ENCODE measurements at places on chromosomes 4 and X.

GRCh38 chr4:159697322-159698283, 594.7 kb downstream of the RAPGEF2 start:
- no peak for DNase-seq

- no peak for DNase-seq
Measured at GRCh38 chr4:87559090-87559837, 30.1 kb upstream of the SPARCL1 start.

DNA sequence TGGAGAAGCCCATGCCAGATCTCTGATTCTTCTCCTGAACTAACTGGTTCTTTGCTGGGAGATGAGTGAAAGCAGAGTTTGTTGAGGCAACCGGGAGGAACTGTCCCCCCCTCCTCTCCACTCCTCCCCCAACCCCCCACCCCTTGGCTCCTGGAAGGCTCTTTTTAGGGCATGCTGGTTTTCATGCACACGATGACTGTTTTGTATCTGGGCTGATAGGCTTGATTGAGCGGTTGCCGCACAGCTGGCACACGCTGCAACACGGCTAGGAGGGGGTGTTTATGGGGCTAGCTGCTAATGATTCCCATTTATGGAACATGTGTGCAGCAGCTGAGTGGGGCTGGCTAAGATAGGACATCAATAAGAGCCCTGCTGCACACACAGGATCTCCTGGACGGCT, 137.2 kb downstream of the SMIM20 start:
- peak; percentile 53 for DNase-seq

DNA sequence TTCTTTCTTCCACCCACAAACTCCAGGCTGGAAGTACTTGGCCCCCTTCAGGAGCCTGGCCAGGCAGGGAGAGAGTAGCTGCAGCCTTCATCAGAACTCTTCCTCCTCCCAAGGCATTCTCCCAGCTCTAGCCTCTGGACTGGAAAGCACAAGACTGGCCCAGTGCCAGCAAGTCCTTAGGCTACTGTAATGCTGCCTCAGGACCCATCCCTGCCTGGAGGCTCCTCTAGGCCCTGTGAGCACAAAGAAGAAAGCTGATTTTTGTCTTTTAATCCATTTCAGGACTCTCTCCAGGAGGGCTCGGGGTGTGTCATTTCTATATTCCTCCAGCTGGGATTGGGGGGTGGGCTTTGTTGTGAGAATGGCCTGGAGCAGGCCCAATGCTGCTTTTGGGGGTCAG, 10.8 kb downstream of the AWAT2 start:
- no peak for DNase-seq

GRCh38 chr4:11072999-11073398, 355.7 kb downstream of the HS3ST1 start:
- DNase-seq, result no peak

GRCh38 chr4:159142241-159142640, 39.4 kb downstream of the RAPGEF2 start:
- peak; percentile 37 for DNase-seq

- DNase-seq, result no peak
Measured at GRCh38 chr4:81453024-81453423, 18.7 kb downstream of the RASGEF1B start.

DNA sequence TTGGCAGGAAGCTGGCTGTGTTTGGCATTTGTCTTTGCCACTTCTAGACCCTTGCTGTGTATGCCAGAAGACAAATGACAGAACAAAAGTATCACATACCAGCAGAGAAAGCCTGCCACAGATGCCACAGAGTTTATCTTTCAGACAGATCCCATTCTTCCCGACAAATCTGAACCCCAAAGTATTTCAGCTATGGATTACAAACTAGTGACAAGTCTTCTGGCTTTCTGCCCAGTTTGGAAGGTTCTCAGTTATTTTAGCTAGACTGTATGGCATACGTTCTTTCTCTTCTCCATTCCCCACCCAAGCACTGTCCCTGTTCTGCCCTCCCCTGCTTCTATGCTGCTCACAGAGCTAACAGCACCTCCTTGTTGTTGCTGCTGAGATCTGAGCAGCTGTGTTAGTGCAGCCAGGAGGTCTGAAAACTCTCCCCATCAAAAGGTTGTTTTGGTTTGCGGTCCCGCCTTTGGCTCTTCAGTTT, 236.7 kb downstream of the FRAS1 start:
- DNase-seq, result peak; percentile 98

DNA sequence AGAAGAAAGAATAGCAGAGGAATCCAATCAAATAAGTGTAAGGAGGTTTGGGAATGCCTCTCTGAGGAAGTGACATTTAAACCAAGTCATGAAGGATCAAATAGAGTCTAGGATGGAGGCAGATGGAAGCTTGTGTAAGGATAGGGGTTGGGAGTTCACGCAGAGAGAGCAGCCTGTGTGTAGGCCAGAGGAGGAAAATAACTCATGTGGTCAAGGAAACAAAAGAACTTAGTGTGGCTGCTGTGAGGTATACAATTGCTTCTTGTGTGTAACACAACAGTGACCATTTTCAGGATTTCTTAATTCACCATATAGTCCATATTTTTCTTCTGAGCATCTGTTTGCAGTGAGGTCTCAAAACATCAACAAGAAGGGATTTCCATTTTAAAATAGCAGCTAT, 77.6 kb upstream of the PACRGL start:
- DNase-seq, result no peak

- DNase-seq, result no peak
Measured at GRCh38 chrX:126820700-126821420, 1.3 kb downstream of the PRR32 start.

- no peak for DNase-seq
Measured at GRCh38 chr4:135492439-135492838, 1290.8 kb upstream of the PABPC4L start.

DNA sequence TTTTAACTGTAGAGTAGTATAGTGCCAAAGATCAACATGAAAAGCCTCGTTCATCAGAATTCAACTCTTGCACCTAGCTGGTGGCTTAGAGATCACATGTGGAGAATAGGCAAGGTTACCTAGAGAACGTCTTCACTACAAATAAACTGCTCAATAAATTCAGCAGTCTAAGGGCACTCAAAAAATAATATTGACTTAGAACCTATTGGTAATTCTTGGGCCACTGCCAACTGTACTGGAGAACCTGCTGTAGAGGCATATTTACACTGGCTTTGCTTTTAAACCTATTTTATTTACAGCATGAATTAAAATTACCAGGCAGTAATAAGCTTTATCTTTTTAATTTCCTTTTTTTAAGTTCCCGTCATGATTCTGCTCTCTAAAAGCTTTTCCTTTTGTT, 343.7 kb downstream of the PDHA2 start:
- DNase-seq, result no peak

DNA sequence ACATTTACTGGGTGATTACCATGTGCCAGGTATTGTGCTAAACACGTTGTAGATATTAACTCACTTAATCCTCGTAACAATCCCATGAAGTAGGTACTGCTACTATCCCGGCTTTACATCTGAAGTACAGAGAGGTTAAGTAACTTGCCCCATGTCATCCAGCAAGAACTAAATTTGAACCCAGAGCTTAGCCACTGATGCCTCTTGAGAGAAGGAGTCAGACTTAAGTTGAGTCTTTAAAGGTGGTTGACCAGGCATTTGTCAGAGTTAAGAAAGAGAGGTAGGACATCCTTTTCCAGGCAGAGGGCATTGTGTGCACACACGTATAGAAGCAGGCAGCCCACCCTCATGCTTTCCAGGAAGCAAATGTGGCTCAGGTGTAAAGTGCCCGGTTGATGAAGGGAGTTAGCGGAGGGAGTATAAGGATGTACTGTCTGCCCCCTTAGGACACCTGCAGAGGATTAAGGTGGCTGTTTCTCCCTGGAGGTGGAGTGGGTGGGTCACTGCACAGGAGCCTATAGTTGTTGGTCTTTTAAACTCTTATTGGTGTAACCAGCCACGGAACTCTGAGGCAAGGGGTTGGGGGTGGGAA, 335 bp upstream of the CD38 start:
- DNase-seq, result no peak

GRCh38 chr4:36274158-36274557, 7.3 kb upstream of the DTHD1 start:
- DNase-seq, result no peak

GRCh38 chr4:76943790-76944189, 5.8 kb upstream of the SEPTIN11 start:
- no peak for DNase-seq

GRCh38 chrX:153671589-153672530, 1.8 kb downstream of the PNCK start:
- DNase-seq, result no peak

DNA sequence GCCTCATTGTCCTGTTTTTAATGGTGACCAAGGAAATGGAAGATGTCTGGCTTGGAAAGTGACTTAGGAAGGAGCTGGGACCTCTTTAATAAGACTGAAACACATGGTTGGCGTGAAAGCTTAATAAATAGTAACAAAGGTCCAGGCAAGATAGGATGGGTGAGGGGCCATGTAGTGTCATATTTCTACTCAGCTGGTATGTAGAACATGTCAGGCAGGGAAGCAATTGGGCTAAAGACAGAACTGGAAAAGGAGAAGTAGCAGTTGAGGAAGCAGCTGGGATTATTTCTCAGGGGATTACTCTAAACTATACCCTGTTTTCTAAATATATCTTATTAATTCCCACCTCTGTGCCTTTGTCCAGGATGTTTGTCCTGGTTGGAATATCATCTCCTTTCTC, 18.6 kb downstream of the ITGB1BP2 start:
- DNase-seq, result no peak

- peak; percentile 18 for DNase-seq
Measured at GRCh38 chr4:88442689-88443191, 14.2 kb upstream of the HERC5 start.

DNA sequence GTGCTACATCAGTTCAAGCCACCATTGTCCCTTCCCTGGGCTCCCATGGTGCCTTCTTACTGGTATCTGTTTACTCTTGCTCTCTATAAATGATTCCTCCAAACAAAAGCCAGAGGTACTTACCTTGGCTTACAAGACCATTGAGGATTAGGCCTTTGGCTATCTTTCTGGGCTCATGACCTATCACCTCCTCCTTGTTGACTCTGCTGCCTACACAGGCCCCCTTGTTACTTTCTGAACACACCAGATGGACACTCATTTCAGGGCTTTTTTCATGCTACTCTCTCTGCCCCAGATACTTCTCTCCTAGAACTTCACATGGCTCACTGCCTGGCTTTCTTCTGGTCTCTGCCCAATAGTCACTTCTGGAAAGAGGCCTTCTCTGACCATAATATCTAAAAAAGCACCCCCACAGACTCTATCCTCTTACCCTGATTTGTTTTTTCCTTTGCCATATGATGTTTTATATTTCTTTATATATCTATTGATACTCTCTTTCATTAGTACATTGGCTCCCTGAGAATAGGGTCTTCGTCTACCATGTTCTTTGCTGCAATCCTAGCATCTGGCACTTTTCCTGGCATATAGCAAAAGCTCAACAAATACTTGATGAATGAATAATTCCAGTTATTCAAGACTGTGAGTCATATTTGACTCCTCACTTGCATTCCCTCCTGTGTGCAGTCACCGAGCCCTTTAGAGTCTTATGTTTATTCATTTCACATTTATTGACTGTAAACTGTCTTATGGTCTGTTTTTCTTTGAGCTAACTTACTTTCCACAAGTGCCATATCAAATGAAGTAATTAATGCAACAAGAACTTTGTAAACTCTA, 27.1 kb upstream of the TAPT1 start:
- peak; percentile 89 for DNase-seq

GRCh38 chr4:152684587-152684986, 4.8 kb upstream of the TMEM154 start:
- DNase-seq, result no peak

DNA sequence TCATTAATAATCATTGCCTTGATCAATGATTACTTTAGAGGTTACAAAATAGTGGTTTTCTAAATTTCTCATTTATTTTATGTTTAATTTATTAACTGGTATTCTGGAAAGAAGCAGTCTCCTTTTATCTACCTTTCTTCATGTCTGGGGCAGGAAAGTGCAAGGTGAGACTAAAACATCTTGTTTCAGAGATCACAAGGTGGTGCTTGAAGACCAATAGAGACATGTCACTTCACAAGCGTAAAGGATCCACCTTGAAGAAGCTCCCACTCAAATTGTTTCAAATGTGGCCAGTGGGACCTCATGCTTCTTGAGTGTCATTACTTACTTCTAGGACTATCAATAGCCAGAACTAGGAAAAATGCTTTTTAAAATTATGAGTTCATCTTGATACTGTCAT, 1568.7 kb downstream of the RPA4 start:
- DNase-seq, result no peak

- DNase-seq, result no peak
Measured at GRCh38 chr4:38523524-38524448, 140.2 kb upstream of the KLF3 start.

- DNase-seq, result no peak
Measured at GRCh38 chr4:34318773-34319172, 1925.5 kb downstream of the ARAP2 start.

- no peak for DNase-seq
Measured at GRCh38 chrX:151977009-151977408, 2.5 kb upstream of the GABRE start.

DNA sequence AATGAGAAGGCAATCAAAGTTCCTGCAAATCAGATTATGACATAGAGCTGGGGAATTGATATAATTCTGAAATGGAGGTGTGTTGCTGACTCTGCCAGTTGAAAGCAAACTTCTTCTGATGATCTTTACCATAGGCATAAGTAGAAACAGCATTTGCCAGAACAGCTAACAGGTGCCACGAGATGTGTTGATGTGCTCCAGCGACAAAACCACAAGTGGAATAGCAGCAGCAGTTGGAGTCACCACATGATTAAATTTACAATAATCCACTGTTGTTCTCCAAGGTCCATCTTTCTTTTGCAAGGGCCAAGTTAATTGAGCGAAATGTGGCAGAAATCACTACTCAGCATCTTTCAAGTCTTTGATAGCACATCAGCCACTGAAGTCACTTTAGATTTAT, 3.7 kb upstream of the OSTC start:
- DNase-seq, result no peak

DNA sequence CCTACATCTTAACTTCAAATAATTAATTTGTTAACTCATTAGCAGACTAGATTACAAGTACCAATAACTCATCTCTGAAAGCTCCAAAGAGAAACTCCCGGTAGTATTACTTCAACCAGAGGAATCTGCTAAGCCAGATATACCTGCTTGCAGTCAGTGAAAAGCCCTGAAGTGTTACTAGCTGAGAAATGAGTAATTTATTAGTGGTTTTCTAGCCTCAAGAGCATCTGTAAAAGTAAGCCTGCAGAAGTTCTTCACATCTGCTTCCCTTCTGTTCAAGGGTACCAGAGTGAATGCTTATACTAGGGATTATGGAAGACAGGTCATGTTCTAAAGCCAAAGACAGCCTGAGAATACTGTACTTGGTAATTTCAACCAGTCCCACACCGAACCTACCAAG, 34.7 kb downstream of the IRS4 start:
- no peak for DNase-seq

- DNase-seq, result peak; percentile 85
Measured at GRCh38 chrX:48917139-48918001, 1.5 kb downstream of the PIM2 start.

DNA sequence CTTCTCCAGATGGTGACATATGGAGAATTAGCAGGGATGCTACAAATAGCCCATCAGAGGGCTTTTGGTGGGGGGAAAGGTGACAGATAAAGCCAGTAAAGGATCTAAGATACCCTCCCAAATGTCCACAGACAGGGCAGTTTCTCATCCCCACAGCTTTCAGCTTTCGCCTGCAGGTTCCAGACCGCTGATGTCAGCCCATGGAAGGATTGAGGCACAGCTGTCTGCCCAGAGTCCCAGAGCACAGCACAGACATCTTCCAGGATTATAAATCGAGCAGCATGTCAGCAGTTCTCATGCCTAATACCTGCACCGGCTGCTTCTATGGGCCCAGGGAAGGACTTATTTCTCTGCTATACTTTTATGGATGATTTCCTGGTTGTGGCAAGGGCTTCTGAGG, 96.7 kb upstream of the MXRA5 start:
- no peak for DNase-seq

GRCh38 chr4:118889312-118889691, 648 bp downstream of the SYNPO2 start:
- DNase-seq, result no peak

Data from fibroblast of skin of right quadriceps (primary cell).